Inflammatory macrophage (primary cell): ENCODE measurements at places on chromosomes 2 and 18.

- no peak for DNase-seq
These were observed 220.9 kb upstream of the EPHA4 start for GRCh38 chr2:221792971-221793521.

- DNase-seq: no peak
These were observed 248.9 kb upstream of the RBBP8 start for GRCh38 chr18:22684268-22684667.

GRCh38 chr18:65735155-65735554, 15.7 kb upstream of the CDH7 start:
- no peak for DNase-seq

GRCh38 chr2:3198119-3198518, 179.5 kb downstream of the EIPR1 start:
- DNase-seq: no peak

GRCh38 chr18:79234438-79234837, 161.3 kb upstream of the NFATC1 start:
- no peak for DNase-seq

DNA sequence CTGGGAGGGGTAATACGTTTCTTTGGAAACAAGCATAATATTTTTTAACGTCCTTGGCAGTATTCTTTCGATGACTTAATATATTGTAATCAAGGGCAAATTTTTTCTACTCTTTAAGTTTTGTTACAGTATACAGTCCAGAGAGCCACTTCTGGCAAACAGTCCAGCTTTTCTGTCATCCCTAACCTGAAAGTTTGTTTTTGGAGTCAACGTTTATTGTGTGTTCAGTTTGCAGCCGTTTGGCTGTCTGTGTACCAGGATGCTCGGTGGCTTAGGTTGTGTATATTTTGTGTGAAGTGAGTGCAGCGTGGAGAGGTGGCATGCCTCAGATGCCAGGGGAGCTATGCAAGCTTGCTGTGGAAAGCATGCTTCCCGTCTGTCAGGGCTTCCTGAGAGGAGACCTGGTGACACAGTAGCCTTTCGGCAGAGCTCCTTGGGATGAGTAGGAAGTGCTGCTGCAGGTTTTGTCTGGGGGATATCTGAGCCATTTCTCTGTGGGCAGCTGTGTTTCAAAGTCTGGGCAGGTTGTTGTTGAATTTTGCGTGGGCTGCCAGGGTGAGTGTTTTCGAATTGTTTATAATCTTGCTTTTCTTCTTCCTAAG, 14.7 kb downstream of the MAP3K20 start:
- DNase-seq: no peak

- DNase-seq: no peak
These were observed 99.0 kb upstream of the SATB2 start for GRCh38 chr2:199556527-199557285.
